ENCODE measurements at places on chromosomes 1 and 21. TPM values are rescaled to one million over a fixed set of nuclear protein-coding genes. Genes with fewer than 3 reads are reported as not detected.

Gene NCDN
- total RNA-seq = 32.8 TPM

Gene ZSCAN20
- total RNA-seq = 12.7 TPM

Gene TNNT2
- total RNA-seq = not detected

Gene CHAF1B
- total RNA-seq = 1.4 TPM

Gene DPH5
- 38.0 TPM for total RNA-seq

Gene LRRC39
- total RNA-seq = 1.4 TPM

Gene CSMD2
- total RNA-seq = 0.56 TPM

Gene F5
- under 0.01 TPM for total RNA-seq
